ENCODE measurements at places on chromosomes 1 and 21.

GRCh38 chr1:207342332-207342731 lies 20.9 kb downstream of the CD55 start:
- DNase-seq, result no peak

GRCh38 chr21:20026543-20026942 lies 971.7 kb upstream of the NCAM2 start:
- no peak for DNase-seq

GRCh38 chr1:205582471-205583291 lies 49.1 kb downstream of the ELK4 start:
- DNase-seq, result no peak

DNA sequence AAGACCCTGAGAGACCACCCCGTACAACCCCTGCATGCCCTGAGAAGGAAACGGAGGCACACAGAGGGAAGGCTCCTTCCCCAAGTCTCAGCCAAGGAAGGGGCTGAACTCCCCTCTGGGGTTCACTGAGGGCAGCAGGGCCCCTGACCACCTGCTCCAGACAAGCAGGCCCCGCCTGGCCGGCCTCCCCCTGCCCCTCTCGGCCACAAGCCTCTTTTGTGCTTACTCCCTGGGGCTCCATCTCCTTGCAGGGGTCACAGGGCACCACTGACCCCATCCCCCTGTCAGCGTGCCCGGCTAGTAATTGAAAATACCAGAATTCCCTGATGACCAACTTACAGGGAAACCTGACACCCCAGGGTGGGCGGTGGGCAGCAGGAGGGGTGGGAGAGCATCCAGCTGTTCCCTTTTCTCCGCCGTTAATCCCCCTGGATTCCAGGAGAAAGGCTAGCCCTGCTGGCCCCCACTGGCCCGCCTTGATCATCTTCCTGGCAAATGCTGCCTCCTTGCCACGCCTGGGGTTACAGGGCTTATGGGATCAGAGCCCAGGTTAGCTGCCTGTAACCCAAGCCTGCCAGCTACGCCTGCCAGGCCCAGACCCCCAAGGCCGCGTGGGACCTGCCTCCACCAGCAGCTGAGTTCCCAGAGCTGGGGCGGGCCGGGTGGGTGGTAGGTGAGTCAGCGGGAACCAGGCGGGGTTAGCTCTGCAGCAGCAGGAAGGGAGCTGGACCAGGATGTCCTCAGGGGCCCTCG lies 96.1 kb downstream of the LACTBL1 start:
- no peak for DNase-seq

DNA sequence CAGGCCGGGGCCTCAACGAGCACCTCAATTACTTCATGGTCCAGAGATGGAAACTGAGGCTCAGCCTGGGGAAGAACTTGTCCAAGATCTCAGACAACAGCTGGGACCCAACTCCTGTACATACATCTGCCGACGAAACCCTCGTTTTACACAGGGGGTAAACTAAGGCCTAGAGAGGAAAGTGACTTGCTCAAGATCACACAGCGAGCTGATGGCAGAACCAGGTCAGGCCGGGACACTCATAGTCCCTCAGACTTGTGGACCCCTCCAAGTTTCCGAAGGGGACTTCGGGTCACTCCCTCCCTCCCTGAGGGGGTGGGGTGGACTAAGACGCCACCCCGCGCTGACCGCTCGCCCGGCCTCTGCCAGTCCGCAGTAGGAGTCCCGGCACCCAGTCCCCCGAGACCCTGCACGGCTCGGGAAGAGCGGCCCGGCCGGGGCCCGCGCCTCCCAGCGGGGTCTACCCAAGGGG lies 430 bp downstream of the WASF2 start:
- no peak for DNase-seq

DNA sequence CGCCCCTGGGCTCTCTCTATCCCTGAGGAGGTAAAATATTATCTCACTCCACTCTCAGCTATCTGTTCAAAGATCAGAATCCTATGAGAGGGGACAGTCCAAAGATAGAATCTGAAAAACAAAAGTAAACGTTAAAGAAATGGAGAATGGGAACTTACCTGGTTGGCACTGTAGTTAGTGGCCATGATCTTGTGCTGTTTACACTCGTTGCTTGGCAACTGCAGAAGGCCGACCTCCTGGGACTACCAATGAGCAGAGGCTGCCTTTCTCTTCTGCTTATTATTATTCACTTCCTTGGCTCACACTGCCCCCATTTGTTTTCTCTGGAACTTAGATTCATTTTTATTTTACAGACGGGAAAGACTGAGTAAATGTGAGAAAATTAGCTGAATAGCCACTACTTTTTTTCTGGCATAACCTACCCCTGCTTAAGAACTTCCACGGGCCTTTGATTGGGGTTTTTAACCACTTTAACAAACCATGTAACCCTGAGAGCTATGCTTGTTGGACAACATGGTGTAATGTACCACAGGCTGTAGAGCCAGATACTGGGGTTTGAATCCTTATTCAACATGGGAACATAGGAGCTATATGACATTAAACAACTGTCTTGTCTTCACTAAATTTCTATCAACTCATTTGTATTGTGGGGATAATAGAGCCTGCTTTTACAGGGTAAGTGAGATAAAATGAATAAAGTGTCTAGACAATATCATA lies at the start of gene CFAP126:
TSS of gene CFAP126 (minus strand) at position 193 of the 717 bp plus-strand sequence. CDS start at position 185, 8 bp downstream.
- no peak for DNase-seq

DNA sequence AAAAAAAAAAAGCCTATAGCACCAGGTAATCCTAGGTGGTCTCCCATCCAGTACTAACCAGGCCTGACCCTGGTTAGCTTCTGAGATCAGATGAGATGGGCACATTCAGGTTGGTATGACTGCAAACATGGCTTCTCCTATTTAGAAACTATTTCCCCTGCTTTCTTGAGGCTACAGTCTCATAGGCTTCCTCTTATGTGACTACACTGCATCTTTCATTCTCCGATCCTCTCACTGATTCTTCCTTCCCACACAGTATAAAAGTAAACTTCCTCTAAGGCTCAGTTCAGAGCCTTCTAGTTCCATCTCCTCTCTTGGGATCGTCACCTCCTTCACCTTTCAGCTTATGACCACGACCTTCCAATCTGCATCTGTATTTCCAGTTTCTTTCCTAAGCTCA lies 30.4 kb upstream of the RNF2 start:
- no peak for DNase-seq

DNA sequence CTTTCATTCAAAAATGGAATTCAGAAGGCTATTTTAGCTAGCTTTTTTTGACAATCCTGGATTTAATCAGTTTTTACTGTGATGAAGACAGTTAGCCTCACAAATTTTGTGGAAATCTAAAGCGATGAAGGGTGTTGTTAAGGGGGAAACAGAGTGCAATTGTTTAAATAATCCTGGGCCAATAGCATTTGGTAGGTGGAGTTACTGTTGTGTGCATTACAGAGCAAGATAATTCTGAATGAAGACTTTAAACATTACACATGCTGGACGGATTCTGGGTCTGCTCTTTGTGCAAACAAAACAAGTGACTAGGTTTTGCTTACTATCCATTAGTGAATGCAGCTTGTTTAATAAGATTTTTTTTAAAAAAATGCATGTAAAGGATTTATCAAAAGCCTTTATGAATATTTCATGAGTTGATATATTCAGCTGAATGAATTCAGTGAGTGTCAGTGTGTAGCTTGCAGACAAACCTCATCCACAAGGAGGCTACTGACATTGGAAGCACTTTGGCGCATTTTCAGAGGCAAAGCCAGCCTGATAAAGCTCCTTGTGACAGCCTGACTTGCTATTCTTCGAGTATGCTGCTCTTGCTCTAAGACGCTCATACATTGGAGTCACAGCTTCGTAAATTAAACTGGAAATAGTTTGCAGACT lies 199.6 kb downstream of the PDE4B start:
- no peak for DNase-seq

- no peak for DNase-seq
Observed at GRCh38 chr1:178048883-178049282, 45.0 kb upstream of the RASAL2 start.

DNA sequence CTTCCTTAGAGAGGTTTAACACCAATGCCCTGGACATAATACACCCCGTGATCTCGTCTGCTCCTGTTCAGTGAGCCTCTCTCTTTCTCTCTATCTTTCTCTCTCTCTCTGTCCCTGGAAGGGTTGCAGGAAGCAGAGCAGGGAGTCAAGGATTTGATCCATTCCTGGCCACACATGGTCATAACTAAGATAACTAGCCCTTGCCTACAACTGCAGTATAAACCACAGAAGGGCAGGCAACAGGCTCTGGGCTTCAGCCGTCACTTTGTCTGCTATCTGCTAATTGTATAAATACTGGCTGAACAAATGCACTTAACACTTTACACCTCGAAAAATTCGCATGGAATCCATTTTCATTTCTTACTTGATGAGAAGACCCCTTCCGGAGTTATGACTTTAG lies 357.5 kb upstream of the RUNX1 start:
- DNase-seq, result no peak

- DNase-seq, result no peak
Observed at GRCh38 chr21:27693376-27693775, 726.5 kb upstream of the ADAMTS5 start.

DNA sequence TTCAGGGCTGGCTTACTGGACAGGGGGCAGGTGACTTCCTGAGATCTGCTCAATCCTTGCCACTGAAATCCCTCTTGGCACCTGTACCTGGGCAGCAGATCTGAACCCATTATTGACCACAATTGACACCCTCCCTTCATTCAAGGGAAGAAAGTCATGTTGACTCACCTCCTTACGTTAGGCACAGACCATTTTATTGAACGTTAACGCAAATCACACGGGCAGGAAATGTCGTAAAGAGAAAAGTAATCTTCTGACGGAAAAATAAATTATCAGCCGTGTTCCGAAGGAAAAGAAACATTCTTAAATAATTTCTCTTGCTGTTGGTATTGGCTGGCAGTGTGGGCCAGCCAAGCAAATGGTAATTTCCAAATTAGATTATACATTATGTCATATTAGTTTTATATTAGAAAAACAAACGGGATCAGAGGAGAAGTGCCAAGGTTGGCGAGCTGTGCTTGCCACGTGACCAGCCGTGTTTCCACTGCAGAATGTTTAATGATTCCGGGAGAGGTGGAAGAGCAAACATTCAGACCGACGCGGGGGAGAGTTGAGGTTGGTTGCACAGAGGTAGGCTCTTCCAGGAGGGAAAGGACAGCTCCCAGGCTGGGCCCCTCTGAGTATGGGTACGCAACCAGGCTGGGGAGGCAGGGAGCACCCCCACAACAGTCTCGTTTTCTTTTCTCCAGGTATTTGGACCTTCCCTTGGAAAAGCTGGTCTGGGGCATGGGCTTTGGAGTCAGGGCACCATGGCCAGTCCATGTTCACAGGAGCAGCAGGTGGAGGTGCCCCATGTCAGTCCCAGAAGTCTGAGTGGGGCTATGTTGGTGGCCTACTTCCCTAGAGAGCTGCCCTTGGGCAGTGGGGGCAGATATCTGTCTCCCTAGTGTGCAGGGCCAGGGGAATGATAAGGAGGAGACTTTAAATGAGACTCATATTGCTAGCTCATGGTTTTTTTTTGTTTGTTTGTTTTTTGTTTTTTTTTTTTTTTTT lies 121.1 kb downstream of the FOXD2 start:
- DNase-seq, result no peak

DNA sequence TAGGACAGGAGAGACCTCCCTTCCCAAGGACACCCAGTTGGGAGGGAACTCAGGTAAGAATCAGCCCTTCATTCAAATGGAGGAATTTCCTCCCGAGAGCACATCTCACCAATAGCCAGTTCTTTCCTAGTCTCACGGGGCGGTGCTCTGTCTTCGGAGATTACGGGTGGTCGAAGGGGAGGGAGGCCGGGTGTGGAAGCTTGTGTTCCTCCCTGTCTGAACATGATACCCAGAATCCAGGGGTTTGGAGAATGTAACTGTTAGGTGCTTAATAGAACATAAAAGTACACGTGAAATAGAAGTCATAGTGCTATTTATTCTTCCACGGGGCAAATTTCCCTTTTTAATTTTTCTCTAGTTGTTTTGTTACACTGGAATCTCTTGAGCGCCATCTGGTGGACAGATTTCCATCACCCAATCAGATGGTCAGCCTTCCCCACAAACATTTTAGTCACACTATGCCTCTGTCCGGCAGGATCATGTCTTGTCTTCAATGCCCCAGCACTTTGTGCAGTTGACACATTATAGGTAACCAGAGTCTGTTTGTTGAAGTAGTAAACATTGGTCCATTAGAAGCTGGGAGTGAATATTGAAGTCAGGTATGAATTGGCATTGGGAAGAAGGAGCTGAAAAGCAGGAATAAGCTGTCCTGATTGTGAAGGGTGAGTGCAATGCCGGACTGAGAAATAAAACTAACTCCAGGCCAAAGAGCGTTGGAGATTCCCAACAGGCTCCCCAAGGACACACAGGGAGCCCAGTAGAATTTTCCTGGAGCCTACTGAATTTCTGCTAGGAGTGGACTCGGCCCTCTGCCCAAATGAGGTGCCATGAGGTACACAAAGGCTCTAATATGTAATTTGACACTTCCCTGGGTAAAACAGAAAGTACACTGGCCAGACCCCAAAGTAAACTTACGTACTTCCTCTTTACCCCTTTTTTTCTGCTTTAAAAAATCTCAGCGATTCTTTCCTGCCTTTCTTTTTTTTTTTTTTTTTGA lies 27.6 kb upstream of the ZNF697 start:
- DNase-seq, result no peak

DNA sequence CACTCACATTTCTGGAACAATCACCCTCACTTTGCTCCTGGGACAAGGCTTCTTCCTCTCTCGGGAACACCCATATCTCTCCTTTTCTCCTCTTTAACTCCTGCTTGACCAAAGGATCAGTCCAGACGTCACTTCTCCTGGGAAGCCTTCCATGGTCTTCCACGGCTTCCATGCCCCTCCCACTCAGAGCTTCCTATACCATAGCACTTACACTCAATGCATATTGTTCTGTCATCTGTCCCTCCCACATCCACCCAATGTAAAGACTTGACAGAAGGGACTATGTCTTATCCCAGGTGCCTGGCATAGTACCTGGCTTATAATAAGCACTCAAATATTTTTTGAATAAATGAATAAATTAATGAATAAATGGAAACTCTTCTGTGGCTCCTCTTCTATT lies 28.2 kb downstream of the CD34 start:
- DNase-seq, result no peak

DNA sequence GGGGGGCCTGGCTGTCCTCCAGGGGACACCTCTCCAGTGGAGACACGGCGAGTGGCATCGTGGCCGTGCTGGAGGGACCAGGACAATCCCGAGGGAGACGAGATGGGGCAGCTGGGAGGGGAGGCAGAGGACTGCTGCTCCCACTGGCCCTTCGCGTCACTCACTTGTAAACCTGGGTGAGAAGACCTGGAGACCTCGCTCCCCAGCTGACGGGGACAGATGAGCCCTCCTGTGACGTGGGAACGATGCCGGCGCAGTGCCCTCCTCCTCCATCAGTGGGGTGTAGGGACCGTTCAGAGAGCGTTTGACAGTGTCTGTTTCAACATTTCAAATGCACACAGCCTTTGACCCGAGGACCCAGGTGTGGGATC lies 4.6 kb downstream of the SPATC1L start:
- DNase-seq, result no peak

- no peak for DNase-seq
Observed at GRCh38 chr1:42423681-42424080, 32.1 kb downstream of the ZMYND12 start.

- DNase-seq, result no peak
Observed at GRCh38 chr1:230866171-230867070, 1.9 kb downstream of the C1orf198 start.

- DNase-seq, result no peak
Observed at GRCh38 chr1:15435239-15436077, 2.8 kb upstream of the CTRC start.
